ENCODE measurements at places on chromosomes 11 and 22.

DNA sequence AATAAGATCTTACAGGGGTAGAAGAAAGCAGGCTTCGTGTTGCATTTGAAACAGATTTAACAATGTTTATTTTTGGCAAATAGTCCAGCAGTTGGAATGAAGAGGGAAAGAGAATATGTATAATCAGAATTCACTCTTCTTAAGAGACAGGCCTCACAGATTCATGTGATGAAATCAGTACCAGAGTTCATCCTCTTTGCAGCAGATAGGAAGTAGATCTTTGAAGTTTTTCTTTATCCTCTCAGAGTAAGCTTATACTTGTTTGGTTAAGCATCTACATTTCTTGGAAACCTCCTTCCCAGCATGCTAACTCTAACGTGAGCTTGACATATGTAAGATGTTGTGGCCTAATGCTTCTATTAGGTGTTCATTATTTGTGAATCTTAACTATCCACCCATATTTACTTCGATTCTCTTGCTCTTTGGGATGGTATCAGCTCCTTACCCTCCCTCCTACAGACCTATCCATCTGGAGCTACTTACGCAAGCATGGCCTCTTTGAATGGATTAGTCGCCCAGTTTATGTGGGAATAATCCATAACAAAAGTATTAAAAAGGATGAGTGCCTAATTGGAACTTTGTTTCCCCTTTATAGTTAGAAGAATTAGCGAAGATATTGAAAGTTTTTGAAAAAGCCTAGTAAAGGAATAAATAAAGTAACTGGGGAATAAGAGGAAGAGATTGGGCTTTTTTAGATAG, 80.1 kb downstream of the PRMT3 start:
- DNase-seq: no peak

- no peak for DNase-seq
Observed at GRCh38 chr11:47306484-47306844, 36.5 kb downstream of the MADD start.

- DNase-seq: no peak
Observed at GRCh38 chr22:27971926-27972325, 52.9 kb upstream of the PITPNB start.

DNA sequence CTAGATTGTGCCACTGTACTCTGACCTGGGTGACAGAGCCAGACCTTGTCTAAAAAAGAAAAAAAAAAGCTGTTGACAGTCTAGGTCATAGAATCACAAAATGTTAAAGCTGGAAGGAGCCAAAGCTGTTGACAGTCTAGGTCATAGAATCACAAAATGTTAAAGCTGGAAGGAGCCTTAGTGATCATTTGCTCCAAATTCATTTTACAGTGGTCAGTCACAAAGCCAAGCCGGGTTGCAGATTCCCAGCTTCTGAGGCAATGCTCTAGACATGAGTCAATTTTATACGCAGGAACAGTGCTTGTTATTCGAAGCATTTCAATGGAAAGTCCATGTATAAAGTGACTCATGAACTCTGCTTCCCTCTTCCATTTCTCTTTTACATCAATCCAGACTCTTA, 47.4 kb downstream of the SYT13 start:
- no peak for DNase-seq

- no peak for DNase-seq
Observed at GRCh38 chr11:6356503-6357055, 33.7 kb upstream of the SMPD1 start.

GRCh38 chr11:117453886-117454563, 126.4 kb downstream of the CEP164 start:
- no peak for DNase-seq
